ENCODE measurements at places on chromosomes 4 and X. TPM values are rescaled to one million over a fixed set of nuclear protein-coding genes. Genes with fewer than 3 reads are reported as not detected.

MAML3 gene
- total RNA-seq: 18.3 TPM

CCDC110 gene
- 3.0 TPM for total RNA-seq

VMA21 gene
- 15.8 TPM for total RNA-seq

PAK3 gene
- 0.75 TPM for total RNA-seq

MSL3 gene
- 21.7 TPM for total RNA-seq

IBSP gene
- total RNA-seq: not detected

PDK3 gene
- 22.7 TPM for total RNA-seq

CNGA1 gene
- total RNA-seq: 1.2 TPM

UGT2A3 gene
- total RNA-seq: 28.5 TPM

IQCM gene
- 8.6 TPM for total RNA-seq

CXCL11 gene
- not detected for total RNA-seq

PLK4 gene
- not detected for total RNA-seq

CXCL13 gene
- 14.9 TPM for total RNA-seq

CXorf49 gene
- total RNA-seq: not detected

PAGE5 gene
- not detected for total RNA-seq

CENPE gene
- total RNA-seq: 3.5 TPM

POLN gene
- total RNA-seq: 2.6 TPM

CITED1 gene
- total RNA-seq: 24.3 TPM

TACR3 gene
- total RNA-seq: not detected

MEPE gene
- total RNA-seq: not detected

TMPRSS11F gene
- total RNA-seq: not detected

CRMP1 gene
- total RNA-seq: 0.55 TPM

STPG2 gene
- total RNA-seq: not detected

NMU gene
- total RNA-seq: 0.96 TPM

THAP9 gene
- 3.7 TPM for total RNA-seq

ING2 gene
- not detected for total RNA-seq

All from transverse colon (tissue), 4 donors.